ENCODE measurements at places on chromosomes 13 and 19.

DNA sequence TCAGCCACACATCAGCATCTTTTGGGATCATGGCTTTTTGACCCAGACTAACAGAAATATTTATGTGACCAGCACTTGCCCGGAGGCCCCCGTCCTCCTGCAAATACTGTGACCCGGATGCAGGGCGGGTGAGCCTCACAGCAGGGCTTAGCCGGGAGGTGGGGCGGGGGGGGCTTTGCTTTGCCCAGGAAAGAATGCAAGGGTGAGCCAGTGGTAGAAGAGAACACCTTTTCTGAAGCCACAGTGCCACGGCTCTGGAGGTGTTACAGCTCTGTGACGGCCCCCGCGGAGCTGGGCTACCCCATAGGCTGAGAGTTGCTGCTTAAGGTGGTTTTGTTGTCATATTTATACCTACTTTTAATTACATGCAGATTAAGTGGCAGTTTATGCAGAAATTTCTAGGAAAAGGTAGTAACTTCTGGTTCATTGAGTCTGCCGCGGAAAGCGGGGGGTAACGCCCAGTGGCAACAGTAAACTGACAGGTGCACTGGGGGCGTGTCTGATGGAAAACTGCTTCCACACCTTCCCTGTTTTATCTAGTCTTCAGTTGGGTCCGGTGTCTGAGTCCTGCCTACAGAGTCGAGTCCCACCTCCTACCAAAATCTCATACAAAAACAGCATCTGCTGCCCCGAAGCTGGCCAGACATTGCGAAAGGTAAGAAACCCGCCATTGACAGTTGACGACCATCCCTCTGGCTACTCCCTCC lies 187.9 kb downstream of the TEX29 start:
- DNase-seq = peak; percentile 12

DNA sequence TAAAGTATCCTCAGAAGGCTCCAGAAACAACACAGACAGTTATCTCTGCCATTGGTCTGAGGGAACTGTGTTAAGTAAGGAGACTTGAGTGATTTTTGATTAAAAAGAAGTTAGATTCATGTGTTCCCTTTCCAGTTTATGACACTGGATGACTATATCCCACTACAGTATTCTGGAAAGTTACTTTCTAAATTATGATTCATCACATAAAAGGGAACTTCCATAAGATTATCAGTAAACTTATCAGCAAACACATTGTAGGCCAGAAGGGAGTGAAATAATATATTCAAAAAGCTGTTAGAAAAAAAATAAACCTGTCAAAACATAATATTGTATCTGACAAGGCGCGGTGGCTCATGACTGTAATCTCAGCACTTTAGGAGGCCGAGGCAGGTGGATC lies 700.0 kb downstream of the SLITRK6 start:
- DNase-seq = no peak

DNA sequence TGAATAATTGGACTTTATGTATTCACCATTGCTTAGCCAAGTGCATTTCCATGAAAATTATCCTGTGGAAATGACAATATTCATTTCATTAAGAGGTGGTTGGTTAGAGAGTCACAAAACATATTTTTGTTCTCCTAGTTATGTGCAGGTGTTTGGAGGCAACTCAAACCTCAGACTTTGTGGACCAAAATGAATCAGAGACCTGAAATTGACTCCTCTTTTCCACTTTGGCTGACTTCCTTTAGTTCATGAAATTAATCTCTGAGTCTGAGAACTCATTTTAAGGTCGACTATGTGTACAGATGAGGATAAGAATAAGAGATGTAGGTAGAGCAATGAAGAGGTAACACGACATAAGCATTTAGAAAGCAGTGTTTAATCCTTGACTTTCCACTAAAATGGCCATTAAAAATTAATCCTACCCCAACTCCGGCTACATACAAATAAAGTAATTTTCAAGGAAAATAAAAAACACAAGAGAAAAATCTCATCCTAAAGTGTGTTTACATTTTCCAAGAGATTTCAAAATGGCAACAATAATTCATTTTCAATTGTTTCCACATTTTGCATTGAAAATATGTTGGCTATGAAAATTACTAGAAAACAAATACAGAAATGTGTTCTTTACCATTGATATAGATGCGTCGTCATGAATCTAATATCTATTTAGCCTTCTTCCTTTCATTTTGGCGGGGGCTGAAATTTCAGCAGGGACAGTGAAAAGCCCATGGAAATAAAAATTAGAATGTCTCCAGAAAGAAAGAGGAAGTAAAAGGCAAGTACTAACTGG lies 185.4 kb upstream of the CSNK1A1L start:
- no peak for DNase-seq

DNA sequence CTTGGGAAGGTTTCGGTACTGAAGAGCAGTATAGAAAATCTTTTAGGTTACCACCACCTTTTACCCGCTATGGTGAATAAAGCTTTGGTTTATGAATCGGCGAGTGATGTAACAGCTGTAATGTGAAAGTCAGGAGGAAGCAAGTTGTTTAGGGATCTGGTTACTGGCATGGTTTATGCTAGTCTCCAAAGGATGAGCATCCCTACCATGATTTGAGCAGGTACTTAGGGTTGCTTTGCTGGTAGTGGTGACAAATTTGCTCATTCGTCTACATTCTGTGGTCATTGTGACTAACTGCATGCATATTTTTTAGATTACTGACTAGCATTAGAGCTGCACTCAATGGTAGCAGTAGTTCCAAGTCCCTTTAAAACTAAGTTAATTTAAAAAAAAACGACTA lies 104.1 kb downstream of the FRY start:
- DNase-seq = no peak

DNA sequence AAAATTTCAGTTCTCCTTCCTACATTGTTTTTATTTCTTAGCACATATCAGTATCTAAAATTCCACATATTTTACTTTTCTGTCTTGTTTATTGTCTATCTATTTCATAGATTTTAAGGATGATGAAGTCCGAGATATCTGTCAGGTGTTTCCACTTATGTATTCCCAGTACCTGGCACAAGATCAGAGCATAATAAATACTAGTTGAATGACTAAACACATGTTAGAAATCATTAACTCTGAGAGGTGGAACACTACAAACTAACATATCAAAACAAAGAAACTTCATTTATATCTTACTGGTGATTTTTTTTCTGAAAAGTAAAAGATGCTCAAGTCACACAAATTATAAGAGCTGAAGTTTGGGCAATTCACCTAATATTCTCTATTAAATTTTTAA lies 1208.3 kb downstream of the PCDH9 start:
- DNase-seq = no peak

GRCh38 chr19:737591-738093 lies 13.3 kb upstream of the MISP start:
- DNase-seq = no peak

- DNase-seq = no peak
Observed at GRCh38 chr13:98460516-98460915, 116.4 kb downstream of the STK24 start.

GRCh38 chr13:51848674-51849073 lies 3.7 kb upstream of the TMEM272 start:
- no peak for DNase-seq

DNA sequence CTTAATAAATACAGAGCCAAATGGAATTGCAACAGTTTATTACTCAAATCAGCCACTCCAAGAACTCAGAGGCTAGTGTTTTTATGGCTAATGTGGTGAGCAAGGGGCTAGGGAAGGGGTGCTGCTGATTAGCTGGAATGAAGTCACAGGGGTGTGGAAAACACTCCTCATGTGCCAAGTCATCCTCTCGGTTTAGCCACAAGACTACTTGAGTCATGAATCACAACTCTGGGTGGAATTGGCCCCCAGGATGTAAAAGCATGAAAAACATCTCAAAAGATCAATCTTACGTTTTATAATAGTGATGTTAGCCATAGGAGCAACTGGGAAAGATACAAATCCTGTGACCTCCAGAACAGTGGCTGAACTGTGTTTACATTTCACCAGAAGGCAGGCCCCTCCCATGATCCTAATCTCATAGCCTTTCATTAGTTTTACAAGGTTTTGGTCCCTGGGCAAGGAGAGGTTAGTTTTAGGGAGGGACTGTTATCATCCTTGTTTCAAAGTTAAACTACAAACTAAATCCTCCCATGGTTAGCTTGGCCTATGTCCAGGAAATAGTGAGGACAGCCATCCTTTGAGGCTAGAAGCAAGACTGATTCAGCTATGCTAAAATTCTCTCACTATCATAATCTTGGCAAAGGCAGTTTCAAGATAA lies 2020.1 kb upstream of the PCDH20 start:
- no peak for DNase-seq

GRCh38 chr13:98447881-98448641 lies 128.8 kb downstream of the STK24 start:
- DNase-seq = no peak

DNA sequence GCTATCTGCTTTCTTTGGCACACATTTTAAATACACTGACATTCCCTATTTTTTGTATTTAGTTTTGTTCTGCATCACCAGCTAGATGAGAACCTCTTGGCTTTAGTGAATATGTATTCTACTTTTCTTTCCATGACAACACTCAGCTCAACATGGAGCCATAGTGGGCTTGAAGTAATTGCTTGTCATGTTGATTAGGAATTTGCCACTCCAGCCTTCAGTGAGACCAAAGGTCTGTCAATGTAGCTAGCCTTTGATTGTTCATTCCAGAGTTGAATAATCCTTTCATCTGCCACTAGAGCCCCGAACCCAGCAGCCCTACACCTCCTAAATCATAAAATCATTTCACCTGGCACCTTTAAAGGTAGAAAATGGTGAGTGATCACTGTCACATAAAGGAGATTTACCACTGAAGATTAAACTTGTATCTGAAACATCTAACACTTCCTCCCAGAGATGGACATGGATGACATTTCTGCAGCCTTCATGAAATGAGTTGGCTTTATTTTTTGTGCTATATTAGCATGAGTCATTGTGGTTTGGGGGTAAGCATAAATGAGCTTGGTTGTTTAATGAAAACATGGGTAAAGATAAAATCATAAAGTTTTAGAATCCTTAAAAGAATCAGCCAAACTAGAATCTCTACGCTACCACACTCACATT lies 29.2 kb upstream of the GARRE1 start:
- DNase-seq = no peak

GRCh38 chr13:72290962-72291681 lies 424.1 kb upstream of the DACH1 start:
- DNase-seq = no peak

- no peak for DNase-seq
Observed at GRCh38 chr19:1907563-1908363, 2.6 kb downstream of the ADAT3 start.

DNA sequence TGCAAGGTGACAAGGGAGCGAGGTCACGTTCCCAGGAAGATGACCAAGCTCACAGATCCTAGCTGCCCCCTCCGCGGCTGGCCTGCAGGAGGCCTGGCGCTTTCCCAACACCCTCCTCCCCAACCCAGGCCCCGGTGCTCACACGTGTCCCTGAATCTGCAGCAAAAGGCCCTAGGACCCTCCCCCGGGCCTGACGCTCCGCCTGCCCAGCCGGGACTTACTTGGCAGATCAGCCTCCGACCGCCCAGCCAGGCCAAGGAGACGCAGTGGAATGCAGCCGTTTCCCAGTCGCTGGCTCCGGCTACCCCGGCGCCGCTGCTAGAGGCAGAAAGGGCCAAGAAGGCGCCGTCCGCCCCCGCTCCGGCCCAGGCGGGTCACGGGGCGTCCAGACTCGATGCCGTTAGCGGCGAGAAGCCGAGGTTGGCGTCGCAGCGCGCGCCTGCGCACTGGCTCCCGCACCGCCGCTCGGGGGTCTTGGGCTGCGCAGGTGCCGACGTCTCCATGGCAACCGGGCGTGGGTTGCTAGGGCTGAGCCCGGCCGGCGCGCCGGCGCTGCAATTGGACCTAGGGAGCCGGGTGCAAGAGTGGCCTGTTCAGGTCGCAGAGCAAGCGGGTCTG lies at the start of gene PNMA8A:
PNMA8A (minus strand) TSS at position 448 of the 618 bp plus-strand sequence. CDS start 528 bp downstream, outside the sequence.
- peak; percentile 60 for DNase-seq

DNA sequence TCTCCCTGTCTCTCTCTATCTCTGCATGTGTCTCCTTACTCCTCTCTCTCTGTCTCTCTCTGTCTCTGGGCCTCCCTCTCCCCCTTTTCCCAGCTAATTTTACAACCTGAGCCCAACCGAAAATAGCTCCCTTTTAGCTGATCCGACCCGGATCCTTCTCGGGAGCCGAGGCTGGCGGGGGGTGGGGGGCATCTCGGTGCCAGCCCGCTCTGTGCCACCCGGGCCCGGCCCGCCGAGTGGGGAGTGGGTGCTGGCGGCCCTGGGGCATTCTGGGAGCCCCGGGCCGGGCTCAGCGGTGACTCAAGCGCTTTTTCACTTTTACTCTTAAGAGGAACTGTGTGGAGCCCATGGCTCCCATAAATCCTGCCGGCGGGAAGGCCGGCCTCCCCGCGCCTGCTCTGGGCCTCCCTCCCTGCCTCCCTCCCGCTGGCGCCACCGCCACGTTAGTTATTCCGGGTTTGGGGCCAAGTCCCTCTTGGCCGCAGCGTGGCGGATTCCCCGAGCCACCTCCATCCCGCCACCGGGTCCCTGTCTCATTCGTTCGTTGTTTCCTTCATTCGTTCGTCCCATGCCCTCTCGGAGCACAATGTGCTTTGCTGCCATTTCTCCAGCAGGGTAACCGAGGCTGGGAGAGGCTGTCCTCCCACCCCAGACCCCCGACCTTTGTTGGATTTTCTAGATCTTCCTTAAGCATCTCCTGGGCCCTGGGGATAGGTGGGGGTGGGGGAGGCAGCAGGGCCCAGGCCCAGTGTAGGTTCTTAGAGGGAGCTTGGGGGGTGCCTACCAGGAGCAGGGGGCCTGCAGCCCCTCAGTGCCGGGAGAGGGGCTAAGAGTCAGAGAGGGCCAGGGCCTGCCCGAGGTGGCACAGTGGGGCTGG lies 3.2 kb downstream of the NFIC start:
- DNase-seq = no peak

DNA sequence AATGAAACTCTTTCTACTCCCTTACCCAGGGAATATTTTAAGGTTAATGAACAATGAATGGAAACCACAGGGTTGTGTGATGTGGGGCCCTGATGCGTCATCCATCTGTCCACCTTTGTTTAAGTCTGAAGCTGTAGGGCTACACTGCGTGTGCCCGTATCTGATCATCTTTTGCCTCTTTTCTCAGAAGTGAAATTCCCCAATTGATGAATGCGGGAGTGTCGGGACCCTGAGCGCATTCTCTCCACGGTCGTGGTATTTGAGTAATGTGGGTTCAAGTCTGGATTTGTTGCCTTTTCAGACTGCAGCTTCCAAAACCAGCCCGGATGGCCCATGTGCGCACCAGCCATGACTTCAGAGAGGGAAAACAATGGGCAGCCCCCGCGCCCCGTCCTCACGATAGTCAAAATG lies 112.3 kb downstream of the COL4A2 start:
- DNase-seq = no peak

- no peak for DNase-seq
Observed at GRCh38 chr13:77065461-77066147, 38.6 kb upstream of the FBXL3 start.

DNA sequence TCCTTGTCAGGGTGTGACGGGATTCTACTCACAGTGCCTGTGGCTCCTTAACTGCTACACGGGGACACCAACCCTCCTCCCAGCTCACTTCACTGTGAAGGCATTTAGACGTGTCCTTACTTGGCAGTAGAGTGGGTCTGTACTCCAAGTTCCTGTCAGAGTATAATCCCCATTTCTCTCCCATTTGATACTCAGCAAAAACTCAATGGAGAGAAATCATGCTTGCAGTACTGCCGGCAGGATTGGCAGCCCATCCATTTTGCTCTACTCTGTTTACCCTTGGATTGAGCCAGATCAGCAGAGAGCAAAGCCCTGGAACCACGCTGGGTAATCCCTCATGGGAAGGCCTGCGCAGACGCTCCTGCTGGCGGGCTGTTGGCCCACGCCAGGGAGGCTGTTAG lies 28.9 kb downstream of the ARL11 start:
- DNase-seq = no peak

- no peak for DNase-seq
Observed at GRCh38 chr19:2424686-2425621, 2.4 kb downstream of the TIMM13 start.
